Activated CD4-positive, alpha-beta memory T cell treated with anti-CD3 and anti-CD28 coated beads for 36 hours (primary cell): ENCODE measurements at places on chromosomes 6 and 20. TPM values are rescaled to one million over a fixed set of nuclear protein-coding genes. Genes with fewer than 3 reads are reported as not detected.

The FOXF2 gene
- total RNA-seq, result not detected

The RAD21L1 gene
- not detected for total RNA-seq

The LIN28B gene
- total RNA-seq, result not detected

The PRDM13 gene
- total RNA-seq, result not detected

The LPIN3 gene
- 0.97 TPM for total RNA-seq

The TSBP1 gene
- not detected for total RNA-seq

DNA sequence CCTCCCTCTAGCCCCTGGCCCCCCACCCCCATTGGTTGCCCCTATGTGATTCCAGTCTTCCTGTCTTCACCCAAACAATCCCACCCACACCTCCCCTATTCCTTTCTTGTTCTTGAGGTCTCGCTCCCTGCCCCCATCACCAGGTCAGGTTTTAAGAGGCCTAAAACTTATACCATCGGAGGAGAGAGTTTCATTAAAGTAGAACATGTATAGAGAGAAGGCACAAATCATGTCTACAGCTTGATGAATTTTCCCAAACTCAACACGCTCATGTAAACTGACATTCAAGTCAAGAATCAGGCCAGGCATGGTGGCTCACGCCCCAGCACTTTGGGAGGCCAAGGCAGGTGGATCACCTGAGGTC, 44.5 kb downstream of the TGM2 start:
- peaks cover 5% of the 10 kb centered on the region for H3K4me1 ChIP-seq
- no peak overlapping the region for H3K4me3 ChIP-seq
- no peaks in the 10 kb centered on the region for H3K27me3 ChIP-seq
- DNase-seq, result no peak

DNA sequence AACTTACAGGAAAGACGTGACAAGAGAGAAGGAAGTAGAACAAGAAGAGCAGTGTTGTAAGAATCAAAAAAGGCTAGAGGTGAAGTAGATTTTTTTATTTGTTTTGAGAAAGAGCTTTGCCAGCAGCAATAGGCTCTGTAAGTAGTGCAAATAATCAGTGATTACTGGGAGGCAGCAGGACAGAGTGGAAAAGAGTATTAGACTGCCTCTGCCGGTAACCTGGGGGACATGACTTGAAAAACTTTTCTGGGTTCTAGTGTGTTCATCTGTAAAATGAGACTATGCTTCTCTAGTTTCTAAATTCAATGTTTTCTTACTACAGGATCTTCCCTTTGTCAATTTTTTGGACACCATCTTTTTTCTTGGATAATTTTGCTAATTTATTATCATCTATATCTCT, 5.8 kb upstream of the IRAK1BP1 start:
- no peaks in the 10 kb centered on the region for H3K36me3 ChIP-seq
- H3K4me1 ChIP-seq, result peaks cover 4% of the 10 kb centered on the region
- DNase-seq, result no peak
- no peak overlapping the region for H3K4me3 ChIP-seq

GRCh38 chr6:15504040-15504495, 158.8 kb downstream of the DTNBP1 start:
- peaks cover 54% of the 10 kb centered on the region for H3K36me3 ChIP-seq
- H3K4me1 ChIP-seq, result no peaks in the 10 kb centered on the region
- no peaks in the 10 kb centered on the region for H3K27me3 ChIP-seq
- no peak overlapping the region for H3K4me3 ChIP-seq
- DNase-seq, result no peak
- H3K27ac ChIP-seq, result no peak overlapping the region

GRCh38 chr6:144809120-144809519, 524.0 kb downstream of the UTRN start:
- no peak for DNase-seq
- H3K27ac ChIP-seq, result no peak overlapping the region
- H3K4me1 ChIP-seq, result peaks cover 2% of the 10 kb centered on the region

- DNase-seq, result no peak
- no peaks in the 10 kb centered on the region for H3K4me1 ChIP-seq
- H3K4me3 ChIP-seq, result no peak overlapping the region
- H3K27me3 ChIP-seq, result peaks cover 32% of the 10 kb centered on the region
- no peak overlapping the region for H3K27ac ChIP-seq
These were observed 300.4 kb downstream of the LRFN2 start for GRCh38 chr6:40286721-40287120.

- no peak overlapping the region for H3K27ac ChIP-seq
- no peaks in the 10 kb centered on the region for H3K36me3 ChIP-seq
- no peak overlapping the region for H3K4me3 ChIP-seq
- no peaks in the 10 kb centered on the region for H3K27me3 ChIP-seq
- H3K4me1 ChIP-seq, result no peaks in the 10 kb centered on the region
These were observed 498.9 kb downstream of the BCKDHB start for GRCh38 chr6:80605165-80605989.

DNA sequence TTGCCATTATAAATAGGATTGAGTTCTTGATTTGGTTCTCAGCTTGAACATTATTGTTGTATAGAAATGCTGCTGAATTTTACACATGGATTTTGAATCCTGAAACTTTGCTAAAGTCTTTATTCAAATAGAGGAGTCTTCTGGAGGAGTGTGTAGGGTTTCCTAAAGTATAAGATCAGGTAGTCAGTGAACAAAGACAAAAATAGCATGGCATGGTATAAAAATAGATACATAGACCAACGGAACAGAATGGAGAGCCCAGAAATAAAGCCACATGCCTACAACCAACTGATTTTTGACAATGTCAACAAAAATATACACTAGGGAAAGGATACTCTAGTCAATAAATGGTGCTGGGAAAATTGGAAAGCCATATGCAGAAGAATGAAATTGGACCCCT, 740.1 kb downstream of the QKI start:
- no peaks in the 10 kb centered on the region for H3K4me1 ChIP-seq
- H3K27ac ChIP-seq, result no peak overlapping the region
- H3K4me3 ChIP-seq, result no peak overlapping the region
- H3K27me3 ChIP-seq, result peaks cover 2% of the 10 kb centered on the region
- no peaks in the 10 kb centered on the region for H3K36me3 ChIP-seq

- H3K4me3 ChIP-seq, result no peak overlapping the region
- no peak for DNase-seq
- no peaks in the 10 kb centered on the region for H3K36me3 ChIP-seq
- H3K4me1 ChIP-seq, result no peaks in the 10 kb centered on the region
- H3K27me3 ChIP-seq, result peaks cover 3% of the 10 kb centered on the region
These were observed 93.0 kb upstream of the KCNK16 start for GRCh38 chr6:39415482-39415881.
